IgD-negative memory B cell (primary cell): ENCODE measurements at places on chromosomes 3 and 15. TPM values are rescaled to one million over a fixed set of nuclear protein-coding genes. Genes with fewer than 3 reads are reported as not detected.

PLEKHO2 gene
- 45.1 TPM for polyA plus RNA-seq

KBTBD13 gene
- not detected for polyA plus RNA-seq

LRRC2 gene
- 0.06 TPM for polyA plus RNA-seq

TRAIP gene
- 5.4 TPM for polyA plus RNA-seq

ZPLD1 gene
- polyA plus RNA-seq, result not detected
